NB4 (cell line): ENCODE measurements at places on chromosomes 2 and 18.

- DNase-seq = no peak
Measured at GRCh38 chr2:159882130-159882745, 84.2 kb upstream of the CD302 start.

DNA sequence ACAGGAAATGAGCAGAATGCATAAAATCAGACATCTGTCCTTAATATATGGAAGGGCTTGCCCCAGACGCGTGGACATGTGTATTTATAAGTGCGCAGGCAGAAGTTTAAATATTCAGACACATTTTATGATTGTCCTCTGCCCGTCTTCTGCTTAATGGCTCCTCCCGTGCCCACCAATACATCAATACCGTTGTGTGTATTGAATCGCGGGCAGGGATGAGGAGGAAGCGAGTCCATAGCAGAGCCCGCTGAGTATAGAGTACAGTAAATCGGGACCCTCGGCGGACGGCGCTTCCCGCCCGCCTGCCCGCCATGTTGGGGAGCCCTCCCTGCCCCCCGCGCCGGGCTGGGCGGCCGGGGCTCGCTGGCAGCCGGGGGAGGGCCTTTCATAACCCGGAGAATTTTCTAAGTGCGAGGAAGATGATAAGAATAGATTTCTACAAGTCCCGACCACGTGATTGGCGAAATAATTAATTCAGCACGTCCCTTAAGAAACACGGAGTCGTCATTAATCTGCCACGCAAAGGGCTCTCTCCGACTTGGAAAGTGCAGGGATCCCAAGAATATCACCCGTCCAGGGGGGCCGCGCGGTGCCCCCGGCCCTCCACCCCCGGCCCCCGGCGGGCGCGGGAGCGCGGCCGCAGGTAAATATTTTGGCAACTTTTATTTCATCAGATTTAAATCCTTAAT is at the start of gene HOXD3:
TSS of gene HOXD3 (plus strand) at position 501 of the 692 bp plus-strand sequence. CDS start 11,808 bp downstream, outside the sequence.
- DNase-seq = no peak

DNA sequence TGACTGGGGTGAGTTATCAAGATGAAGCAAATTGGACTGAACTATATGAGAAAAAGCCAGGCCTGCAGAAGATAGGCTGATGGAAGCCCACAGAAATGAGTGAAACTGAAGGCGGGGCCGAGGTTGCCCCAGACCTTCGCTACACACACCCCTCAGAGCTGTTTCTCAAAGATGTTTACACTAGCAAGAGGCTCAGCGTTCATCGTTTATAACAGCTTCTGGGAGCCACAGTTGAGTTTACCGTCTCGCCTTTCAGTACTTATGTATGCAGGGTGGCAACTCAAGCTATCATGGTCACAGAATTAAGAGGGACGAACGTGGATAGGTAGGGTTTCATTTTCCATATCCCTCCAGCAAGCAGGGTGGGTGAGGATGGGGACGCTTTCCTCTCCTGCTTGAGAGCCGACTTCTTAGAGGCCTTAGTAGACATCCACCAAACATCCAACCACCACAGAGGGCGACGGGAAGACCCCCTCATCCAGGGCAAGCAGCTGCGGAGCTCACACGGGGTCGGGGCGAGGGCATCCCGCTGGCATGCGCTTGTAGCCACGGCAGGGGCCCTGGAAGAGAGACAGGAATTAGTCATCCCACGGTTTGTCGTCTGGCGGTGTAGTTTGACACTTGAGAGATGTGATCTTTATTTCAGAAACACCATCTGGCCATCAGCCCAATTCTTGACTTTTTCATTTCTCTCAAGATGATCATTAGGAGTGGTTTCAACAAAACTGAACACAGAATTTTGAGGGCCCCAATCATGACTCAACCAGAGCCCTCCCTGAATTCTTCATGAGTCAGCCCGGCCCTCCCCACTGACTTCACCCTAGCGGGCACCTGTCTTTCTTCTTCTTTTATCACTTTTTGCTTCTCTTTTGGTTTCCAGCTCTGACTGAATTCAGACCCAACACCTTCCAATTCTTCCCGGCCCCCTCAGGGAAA is 109.1 kb upstream of the CTDP1 start:
- peak; percentile 83 for DNase-seq

- peak; percentile 35 for DNase-seq
Measured at GRCh38 chr18:41972067-41972925, 17.3 kb downstream of the PIK3C3 start.

- DNase-seq = no peak
Measured at GRCh38 chr2:31442376-31442775, 27.8 kb upstream of the XDH start.

- no peak for DNase-seq
Measured at GRCh38 chr2:5285872-5286769, 406.1 kb upstream of the SOX11 start.
